ENCODE measurements at places on chromosomes 4 and X. TPM values are rescaled to one million over a fixed set of nuclear protein-coding genes. Genes with fewer than 3 reads are reported as not detected.

The CLCN4 gene
- 1.6 TPM for total RNA-seq

GRCh38 chrX:132037479-132037993 lies 14.4 kb downstream of the STK26 start:
- no peak for DNase-seq

GRCh38 chr4:181711387-181711786 lies 531.8 kb upstream of the TENM3 start:
- no peak for DNase-seq

The GYG2 gene
- total RNA-seq = 6.0 TPM

The GPR50 gene
- not detected for total RNA-seq

GRCh38 chrX:77937291-77937690 lies 26.8 kb downstream of the ATP7A start:
- DNase-seq = no peak

DNA sequence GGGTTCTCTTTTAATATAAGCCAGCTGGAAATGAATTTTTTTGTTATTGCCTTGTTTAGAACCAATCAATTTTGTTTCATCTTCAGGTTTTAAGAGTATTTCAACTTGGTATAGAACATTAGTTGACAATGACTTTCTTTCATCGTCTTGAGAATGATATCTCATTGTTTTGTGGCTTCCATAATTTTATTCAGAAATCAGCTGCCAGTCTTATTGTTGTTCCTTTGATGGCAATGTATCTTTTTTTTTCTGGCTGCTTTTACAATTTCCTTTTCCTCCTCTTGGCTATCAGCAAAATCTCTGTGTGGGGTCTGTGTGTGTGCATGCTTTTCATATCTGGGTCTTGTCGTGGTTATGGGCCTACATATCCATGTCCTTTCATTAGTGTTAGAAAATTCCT lies 1536.4 kb upstream of the TENM3 start:
- DNase-seq = no peak

- DNase-seq = peak; percentile 2
Observed at GRCh38 chrX:23008431-23009099, 8.8 kb downstream of the DDX53 start.

DNA sequence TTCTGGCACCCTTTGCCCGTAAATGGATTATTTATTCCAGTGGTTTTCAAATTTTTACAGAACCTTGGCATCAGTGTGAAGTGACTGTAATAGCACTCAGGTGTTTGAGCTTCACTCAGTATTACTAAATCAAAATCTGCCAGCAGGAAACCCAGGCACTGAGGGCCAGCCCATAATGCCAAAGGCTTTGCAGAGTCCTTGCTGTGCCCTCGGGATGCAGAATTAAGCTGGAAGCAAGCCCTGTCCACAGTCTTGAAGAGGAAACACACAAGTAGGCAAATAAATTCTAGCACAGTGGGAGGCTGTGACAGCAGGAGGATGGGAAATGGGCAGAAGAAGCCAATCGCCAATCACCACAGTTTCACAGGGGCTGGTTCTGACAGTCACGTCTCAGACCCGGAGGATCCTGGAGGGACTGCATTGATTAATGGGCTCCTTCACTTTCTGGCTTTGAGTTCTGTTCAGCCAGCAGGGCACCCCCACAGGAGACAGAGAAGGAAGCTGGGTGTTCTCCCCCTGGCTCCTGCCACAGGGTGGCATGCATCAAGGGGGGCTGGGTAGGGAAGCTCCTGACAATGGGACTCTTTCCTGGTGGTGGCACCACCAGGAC lies 138.8 kb downstream of the MTNR1A start:
- no peak for DNase-seq

The POU4F2 gene
- not detected for total RNA-seq

The DOK7 gene
- total RNA-seq = 7.0 TPM

- peak; percentile 88 for DNase-seq
Observed at GRCh38 chr4:159010563-159011260, 92.2 kb upstream of the RAPGEF2 start.

DNA sequence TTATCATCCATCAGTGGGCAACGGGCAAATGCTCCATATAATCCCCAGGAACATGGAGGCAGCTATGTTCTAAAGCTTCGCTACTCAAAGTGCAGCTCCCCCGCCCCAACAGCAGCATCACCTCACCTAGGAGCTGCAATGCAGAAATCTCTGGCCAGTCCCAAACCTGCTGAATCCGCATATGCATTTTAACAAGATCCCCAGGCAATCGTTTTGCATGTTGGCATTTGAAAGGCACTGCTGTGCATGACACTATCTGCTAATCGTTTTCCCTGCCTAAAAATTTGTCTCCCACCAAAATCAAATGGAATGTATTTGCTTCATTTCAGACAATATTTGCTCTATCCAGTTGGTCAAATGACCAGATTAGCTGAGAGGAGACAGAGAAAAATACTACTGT lies 15.2 kb downstream of the ADGRG2 start:
- DNase-seq = no peak

DNA sequence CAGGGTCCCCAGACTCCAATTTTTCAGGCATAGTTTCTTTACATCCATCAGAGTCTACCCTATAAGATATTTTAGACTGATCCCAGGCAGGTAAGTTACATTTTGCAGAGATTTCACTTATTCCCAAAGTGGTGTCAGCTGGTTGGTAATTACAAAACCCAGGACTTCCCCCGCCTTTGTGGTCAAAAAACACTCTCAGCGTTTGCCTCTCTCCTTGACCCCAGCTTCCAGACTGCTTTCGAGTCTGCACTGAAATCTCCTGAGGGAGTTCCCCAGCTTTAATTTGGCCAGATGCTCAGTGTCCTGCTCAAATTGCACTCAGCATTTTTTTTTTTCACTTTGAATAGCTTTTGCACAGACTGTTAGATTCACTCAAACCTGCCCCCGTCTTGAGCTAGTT lies 11.2 kb upstream of the AMOT start:
- no peak for DNase-seq

DNA sequence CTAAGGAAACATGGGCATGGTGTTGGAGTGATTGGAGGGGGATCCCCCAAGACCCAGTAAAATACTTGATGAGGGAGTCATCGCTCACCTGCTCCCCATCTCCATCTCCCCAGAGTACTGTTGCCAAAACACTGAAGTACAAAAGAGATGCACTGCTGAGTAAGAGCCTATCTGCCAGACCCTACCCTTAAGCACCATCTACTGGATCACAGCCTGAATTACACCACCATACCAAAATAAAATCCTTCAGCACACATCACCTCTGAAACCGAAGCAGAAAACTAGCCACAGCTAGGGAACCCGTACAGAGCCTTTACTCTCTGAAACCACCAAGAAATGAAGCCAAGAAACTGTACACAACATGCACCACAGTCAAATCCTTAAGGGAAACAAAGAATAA lies 466.3 kb upstream of the ACTRT1 start:
- no peak for DNase-seq

The GAB3 gene
- 3.4 TPM for total RNA-seq

- DNase-seq = no peak
Observed at GRCh38 chr4:37679301-37679700, 6.9 kb downstream of the RELL1 start.

GRCh38 chrX:23919706-23920320 lies 12.0 kb downstream of the CXorf58 start:
- DNase-seq = no peak

The RAB39B gene
- total RNA-seq = 1.8 TPM

The UGT2B7 gene
- not detected for total RNA-seq

Data from body of pancreas (tissue), 4 donors.